ENCODE measurements at places on chromosomes 12 and 14.
A peak's percentile ranks its signal among the peaks of the same experiment; 100 is the strongest.

DNA sequence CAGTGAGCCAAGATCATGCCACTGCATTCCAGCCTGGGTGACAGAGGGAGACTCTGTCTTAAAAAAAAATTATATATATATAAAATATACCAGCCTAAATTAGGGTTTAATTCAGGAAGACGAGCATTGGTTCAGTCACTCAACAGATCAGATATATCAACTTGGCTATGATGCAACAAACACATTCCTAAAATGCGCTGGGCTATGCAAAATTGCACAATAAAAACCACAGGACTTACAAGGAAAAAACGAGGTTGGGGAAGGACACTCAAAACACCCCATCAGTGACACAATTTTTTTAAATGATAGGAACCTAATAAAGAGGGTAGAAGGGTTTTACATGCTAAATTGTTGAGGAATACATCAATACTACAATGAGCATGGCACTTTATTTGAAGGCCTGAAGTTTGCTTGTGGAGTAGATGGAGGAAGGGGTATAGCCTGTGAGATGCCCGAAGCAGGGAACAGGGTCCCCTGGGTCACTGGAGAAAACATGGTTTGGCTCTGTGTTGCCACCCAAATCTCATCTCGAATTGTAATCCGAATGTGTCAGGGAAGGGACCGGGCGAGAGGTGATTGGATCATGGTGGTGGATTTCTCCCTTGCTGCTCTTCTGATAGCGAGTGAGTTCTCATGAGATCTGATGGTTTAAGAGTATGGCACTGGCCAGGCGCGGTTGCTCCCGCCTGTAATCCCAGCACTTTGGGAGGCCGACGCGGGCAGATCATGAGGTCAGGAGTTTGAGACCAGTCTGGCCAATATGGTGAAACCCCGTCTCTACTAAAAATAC is 71.2 kb downstream of the TNFAIP2 start:
- DNase-seq, result no peak

DNA sequence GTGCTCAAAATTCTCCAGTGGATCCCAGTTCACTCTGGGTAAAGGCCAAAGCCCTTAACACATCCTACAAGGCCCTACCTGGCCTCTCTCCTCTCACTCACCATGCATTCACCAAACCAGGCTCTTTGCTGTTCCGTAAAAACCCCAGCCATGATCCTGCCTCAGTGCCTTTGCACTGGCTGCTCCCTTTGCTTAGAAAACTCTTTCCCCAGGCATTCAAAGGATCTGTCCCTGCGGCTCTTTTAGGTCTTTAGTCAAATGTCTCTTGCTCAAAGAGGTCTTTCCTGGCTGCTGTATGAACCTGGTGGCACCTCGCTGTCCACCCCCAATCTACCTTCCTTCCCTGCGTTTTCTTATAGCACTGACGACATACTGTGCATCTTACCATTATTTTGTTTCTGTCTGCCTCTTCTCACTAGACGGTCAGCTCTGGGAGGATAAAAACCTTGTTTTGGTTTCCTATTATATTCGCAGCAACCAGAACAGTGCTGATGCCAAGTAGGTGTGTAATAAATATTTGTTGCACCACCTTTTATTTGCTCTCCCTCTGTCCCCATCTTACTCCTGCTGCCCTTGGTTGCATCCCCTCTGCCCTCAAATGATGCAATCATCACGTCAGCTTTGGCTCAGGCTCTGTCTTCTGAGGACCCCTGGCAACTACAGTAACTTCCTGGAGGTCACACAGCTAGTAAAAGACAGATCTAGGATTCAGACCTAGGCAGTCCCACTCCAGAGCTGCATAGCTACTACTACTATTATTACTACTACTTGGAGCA is 23.8 kb upstream of the DICER1 start:
- DNase-seq, result no peak

DNA sequence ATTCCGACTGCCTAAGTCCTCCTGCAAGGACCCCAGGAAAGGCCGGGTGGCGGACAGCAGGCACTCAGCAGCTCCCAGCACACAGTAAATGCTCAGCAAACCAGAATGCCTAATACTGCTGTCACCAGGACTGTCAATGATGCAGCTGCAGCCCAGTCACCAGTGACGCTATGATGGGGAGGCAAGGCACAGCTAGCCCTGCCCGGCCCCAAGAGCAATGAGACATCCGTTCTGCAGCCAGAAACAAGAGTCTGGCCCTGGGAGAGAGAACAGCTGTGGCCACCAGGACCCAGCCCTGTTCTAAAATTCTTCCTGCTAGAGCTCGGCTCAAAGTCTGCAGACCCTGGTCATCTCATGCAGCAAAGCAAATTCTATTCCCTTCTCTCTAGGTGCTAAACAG is 69.8 kb downstream of the NCOR2 start:
- DNase-seq, result no peak

- peak; percentile 20 for DNase-seq
Measured at GRCh38 chr14:99118046-99118721, 153.8 kb downstream of the BCL11B start.

- no peak for DNase-seq
Measured at GRCh38 chr14:22332686-22333421, 256.2 kb downstream of the DAD1 start.

DNA sequence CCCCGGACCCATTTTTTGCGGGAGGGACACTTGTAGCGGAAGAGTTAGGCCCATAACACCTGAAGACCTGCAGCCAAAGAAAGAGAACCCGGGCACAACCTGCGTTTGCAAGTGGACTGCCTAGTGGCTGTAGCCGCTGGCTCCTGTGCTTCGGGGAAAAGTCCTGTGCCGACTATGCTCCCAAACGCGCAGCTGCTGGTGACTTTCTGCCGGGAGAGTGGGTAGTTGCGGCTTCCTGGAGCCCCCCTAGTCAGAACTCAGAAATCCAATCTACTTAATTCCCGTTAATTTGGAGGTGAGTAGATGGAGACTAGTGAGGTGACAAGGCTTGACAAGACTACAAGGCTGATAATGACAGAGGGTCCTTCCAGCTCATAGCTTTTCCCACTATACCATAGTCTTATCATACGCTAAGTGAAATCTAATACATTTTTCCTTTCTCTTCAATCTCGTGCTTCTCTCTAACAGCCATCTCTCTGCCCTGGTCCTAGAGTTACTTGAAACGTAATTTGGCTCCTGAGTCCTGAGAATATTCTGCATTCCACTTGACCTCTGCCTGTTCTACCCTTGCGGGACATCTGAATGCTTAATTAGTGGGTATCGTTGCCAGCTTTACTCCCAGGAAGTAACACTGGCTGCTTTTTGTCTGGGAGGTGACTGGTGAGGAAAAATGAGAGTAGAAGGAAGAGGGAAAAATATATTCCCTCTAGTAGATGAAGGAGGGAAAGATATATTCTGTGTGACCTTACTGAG is 556 bp downstream of the MTHFD1 start:
- peak; percentile 45 for DNase-seq

DNA sequence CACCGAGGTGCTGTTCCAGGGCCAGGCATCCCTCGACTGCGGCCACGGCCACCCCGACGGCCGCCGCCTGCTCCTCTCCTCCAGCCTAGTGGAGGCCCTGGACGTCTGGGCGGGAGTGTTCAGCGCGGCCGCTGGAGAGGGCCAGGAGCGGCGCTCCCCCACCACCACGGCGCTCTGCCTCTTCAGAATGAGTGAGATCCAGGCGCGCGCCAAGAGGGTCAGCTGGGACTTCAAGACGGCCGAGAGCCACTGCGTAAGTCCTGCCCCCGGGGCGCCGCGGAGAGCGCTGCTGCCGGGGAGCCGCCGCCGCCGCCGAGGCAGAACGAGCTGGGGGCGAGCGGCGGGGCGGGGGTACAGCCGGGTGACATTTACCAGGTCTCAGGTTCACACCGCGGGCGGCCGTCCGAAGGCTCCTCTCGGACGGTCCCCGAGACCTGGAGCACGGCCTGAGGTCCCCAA is 1.4 kb downstream of the PLXNC1 start:
- no peak for DNase-seq

- DNase-seq, result no peak
Measured at GRCh38 chr12:53048780-53049401, 974 bp upstream of the TNS2 start.

GRCh38 chr12:132079200-132079599 is 64.9 kb downstream of the DDX51 start:
- DNase-seq, result no peak
